Activated T-cell treated with anti-CD3 and anti-CD28 coated beads, Interleukin-2, amount 50 U/mL, for 72 hours (primary cell): ENCODE measurements at places on chromosomes 1 and 21.

- H3K36me3 ChIP-seq = peaks cover 4% of the 10 kb centered on the region
- no peak for DNase-seq
- H3K4me1 ChIP-seq = peaks cover 35% of the 10 kb centered on the region
- H3K4me3 ChIP-seq = no peak overlapping the region
- no peaks in the 10 kb centered on the region for H3K27me3 ChIP-seq
- H3K27ac ChIP-seq = peak overlapping the region; percentile 31
These were observed 50.0 kb downstream of the CD46 start for GRCh38 chr1:207801819-207802218.

DNA sequence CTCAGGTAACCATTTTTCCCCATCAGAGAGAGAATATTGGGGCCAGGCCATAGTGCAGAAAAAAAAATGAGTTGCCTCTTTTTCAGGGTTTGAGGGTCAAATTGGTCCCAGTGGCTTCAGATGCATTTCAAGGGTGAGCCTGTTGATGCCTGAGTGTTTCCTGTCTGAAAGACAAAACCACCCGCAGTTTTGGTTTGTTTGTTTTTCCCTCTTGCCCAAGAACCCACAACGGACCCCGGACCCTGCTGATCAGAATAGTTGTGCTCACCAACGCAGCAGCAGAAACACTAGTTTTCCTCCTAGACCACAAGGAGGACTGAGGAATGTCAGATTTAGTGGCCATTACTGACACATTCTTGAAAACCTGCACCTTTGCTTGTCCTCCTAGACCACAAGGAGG lies 1433.1 kb downstream of the PLA2G4A start:
- H3K36me3 ChIP-seq = peaks cover 9% of the 10 kb centered on the region
- no peak for DNase-seq
- H3K4me1 ChIP-seq = no peaks in the 10 kb centered on the region
- no peak overlapping the region for H3K4me3 ChIP-seq

DNA sequence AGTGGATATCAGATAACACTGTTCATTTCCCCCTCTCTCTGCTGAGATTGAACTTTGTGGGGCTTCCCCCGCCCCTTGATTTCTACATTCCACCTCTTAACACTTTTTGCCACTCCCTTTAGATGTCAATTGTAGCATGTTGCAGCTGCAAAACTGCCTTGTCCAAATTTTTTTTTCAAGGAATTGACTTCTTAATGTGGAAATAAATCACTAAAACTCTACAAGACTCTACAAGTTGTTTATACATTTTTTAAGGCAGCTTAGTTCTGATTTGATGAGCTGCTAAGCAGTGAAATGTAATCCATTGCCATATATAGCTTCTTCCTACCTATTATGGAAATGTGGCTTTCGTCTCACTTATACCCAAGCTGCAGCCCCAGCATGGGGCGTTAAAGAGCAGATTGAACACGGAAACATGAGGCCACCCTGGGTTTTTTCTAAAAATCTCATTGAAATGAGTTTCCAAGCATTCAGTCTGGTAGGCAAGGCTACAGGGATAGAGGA lies 132.2 kb downstream of the SYT2 start:
- no peaks in the 10 kb centered on the region for H3K36me3 ChIP-seq
- H3K27ac ChIP-seq = no peak overlapping the region
- no peaks in the 10 kb centered on the region for H3K4me1 ChIP-seq
- H3K27me3 ChIP-seq = no peaks in the 10 kb centered on the region
- no peak overlapping the region for H3K4me3 ChIP-seq
- no peak for DNase-seq

DNA sequence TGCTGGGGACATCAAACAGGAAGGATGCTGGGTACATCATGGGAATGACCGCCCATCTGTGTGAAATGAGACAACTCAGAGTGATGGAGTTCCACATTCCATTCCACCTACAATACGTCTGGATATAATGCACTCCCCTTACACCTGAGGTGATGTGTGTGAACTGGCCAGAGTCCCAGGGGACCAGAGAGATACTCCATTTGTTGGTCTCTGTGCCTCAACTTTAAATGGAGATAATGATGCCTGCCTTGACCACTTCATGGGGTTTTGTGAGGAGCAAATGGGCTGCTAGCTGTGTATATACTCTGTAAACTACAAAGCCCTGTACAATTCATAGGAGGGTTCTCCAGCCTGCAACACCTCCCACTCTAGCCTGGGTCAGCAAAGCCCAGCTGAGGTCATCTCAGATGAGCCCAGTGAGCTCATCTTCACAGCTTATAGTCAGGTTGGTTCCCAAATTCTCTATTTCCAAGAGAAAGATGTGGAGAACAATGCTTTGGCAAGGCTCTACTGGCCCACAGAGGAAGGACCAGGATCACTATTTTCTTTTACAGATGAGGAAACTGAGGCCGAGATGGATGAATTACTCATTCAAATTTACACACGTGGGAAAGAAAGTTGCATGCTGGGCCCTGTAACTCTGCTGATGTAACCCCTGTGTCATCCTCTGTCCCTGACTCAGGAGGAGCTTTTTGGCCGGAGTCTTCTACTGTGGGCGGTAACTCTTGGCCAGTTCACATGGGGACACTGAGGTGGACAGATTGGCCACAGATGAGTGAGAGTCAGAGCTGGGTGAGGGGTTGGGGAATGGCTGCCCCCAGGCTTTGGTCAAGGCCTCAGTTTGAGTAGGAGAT lies 105.6 kb upstream of the GCLM start:
- no peaks in the 10 kb centered on the region for H3K36me3 ChIP-seq
- peaks cover 34% of the 10 kb centered on the region for H3K4me1 ChIP-seq
- H3K27ac ChIP-seq = peak overlapping the region; percentile 30
- peaks cover 19% of the 10 kb centered on the region for H3K27me3 ChIP-seq

DNA sequence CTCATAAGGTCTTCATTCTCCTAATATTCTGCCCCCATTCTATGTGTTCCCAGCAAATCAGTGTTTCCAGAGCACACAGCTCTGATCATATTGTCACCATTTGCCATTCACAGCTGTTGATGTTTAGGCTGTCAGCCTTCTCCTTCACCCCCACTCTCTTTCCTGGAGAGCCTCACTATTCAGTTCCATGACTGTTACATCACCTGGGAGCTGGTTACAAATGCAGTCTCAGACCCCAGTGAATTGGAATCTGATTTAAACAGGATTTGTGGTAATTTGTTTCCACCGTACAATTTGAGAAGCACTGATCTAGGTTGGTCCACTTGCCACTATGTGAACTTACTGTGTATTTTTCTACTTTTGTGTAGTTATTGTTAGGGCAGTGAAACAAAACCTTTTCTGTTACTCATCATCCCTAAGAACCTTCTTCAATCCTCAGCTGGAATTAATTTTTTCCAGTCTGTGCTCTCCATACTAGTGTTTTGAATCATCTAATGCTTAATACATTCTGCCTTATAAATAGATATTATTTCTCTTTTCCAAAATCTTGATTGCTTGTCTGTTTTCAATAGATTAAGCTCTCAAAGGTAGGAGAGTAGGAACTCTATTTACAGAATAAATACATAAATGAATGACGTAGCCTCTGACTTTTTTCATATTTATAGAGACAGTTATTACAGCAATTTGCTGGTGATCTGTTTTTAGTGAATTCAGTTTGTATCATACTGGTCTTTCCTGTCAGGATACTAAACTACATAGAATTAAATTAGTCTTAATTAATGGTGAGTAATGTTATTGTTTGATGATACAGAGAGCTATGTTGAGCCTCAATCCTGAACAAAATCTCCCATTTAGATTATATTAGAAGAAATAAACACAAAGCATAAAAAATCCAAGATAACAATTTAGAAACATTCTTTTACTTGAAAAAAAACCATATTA lies 8.1 kb downstream of the SNX7 start:
- H3K27ac ChIP-seq = no peak overlapping the region
- H3K4me3 ChIP-seq = no peak overlapping the region
- peaks cover 4% of the 10 kb centered on the region for H3K27me3 ChIP-seq
- H3K36me3 ChIP-seq = no peaks in the 10 kb centered on the region
- no peak for DNase-seq

- H3K27me3 ChIP-seq = peaks cover 17% of the 10 kb centered on the region
- DNase-seq = no peak
- H3K4me3 ChIP-seq = peak overlapping the region; percentile 41
These were observed 4.9 kb upstream of the KIF14 start for GRCh38 chr1:200625381-200625824.

- no peak overlapping the region for H3K4me3 ChIP-seq
- no peak overlapping the region for H3K27ac ChIP-seq
- no peaks in the 10 kb centered on the region for H3K27me3 ChIP-seq
- no peaks in the 10 kb centered on the region for H3K4me1 ChIP-seq
- no peaks in the 10 kb centered on the region for H3K36me3 ChIP-seq
These were observed 484.4 kb upstream of the ZRANB2 start for GRCh38 chr1:71565262-71565661.

- no peak overlapping the region for H3K27ac ChIP-seq
- H3K36me3 ChIP-seq = no peaks in the 10 kb centered on the region
- no peak for DNase-seq
- H3K27me3 ChIP-seq = peaks cover 8% of the 10 kb centered on the region
These were observed 154.8 kb upstream of the RAB4A start for GRCh38 chr1:229116114-229116513.

DNA sequence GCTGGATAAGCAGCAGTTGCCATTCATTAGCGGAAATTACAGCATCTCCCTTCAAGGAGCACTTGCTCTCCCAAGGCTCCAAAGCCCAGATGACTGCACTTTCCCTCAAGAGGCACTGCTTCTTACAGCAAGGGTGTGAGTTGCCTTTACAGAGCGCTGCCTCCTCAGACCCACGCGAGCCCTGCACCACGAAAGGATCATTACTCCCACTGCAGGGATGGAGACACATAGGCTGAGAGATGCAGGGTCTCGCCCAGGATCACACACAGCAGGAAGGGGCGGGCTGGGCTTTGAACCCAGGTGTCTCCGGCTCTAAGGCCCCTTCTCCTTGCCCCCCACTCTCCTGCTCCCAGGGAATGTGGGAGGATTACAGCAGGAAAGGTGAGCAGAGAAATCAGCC lies 405.5 kb downstream of the MATN1 start:
- no peak for DNase-seq
- no peaks in the 10 kb centered on the region for H3K36me3 ChIP-seq
- H3K4me3 ChIP-seq = no peak overlapping the region
- no peaks in the 10 kb centered on the region for H3K4me1 ChIP-seq
- H3K27ac ChIP-seq = no peak overlapping the region
- H3K27me3 ChIP-seq = peaks cover 15% of the 10 kb centered on the region

DNA sequence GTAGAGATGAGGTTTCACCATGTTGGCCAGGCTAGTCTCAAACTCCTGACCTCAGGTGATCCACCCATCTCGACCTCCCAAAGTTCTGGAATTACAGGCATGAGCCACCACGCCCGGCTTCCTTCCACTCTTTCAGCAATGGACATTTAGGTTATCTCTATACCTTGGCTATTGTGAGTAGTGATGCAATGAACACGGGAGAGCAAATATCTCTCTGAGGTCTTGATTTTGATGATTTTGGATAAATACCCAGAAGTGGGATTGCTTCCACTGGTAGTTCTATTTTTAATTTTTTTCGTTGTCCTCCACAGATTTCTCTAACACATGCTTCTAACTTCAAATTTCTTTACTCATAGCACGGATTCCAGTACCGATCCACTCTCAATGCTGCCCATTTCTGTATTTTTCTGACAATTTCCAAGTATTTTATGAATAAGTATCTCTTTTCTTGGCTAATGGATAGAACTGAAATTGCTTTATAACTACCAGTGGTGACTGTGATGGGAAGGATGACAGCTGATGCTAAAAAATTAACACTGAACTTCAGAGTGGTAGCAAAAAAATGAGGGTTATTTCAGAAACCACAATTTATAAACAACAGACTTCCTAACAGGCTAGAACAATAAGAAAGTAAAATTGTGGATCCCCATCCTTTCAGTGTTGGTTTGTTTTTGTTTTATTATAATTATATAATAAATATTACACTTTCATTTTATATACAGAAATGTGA lies 327.5 kb upstream of the RUNX1 start:
- no peak for DNase-seq
- H3K27me3 ChIP-seq = peaks cover 5% of the 10 kb centered on the region
- no peak overlapping the region for H3K27ac ChIP-seq
- H3K4me1 ChIP-seq = peaks cover 6% of the 10 kb centered on the region
- H3K4me3 ChIP-seq = no peak overlapping the region

- H3K27me3 ChIP-seq = peaks cover 31% of the 10 kb centered on the region
- no peak overlapping the region for H3K27ac ChIP-seq
- H3K36me3 ChIP-seq = no peaks in the 10 kb centered on the region
- no peak overlapping the region for H3K4me3 ChIP-seq
- H3K4me1 ChIP-seq = no peaks in the 10 kb centered on the region
These were observed 12.7 kb upstream of the VCAM1 start for GRCh38 chr1:100706856-100707255.

DNA sequence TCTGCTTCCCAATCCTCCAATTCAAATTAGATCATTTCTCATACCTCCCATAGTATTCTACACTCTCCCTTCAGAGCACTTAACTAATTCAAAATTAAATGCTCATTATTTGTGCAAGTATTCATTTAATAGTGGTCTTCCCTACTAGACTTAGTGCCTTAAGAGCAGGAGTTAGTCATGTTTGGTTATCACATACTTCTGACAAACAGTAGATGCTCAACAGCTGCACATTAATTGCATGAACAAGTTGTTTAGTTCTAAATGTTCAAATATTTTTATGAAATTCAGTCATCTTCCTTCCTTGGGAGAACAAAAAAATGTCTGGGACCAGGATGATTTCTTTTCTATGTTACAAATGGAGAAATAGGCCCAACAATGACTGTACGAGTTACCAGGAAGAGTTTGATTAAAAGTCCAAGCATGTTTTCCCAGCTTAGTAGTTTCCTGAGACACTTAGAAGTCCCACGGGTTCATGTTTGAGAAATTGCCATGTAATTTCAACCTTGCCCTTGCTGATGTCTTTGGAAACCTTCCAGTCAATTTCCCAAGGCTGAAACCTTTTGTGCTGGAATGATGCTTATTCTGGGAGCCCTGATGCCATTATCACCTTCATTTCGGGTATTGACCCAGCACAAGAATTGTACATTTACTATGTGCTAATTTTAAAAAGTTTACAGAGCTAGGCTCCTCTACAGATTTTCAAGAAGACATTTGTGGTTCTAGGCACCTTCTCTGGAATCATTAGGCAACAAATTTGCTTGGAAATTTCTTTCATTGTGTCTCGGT lies 437.9 kb upstream of the PLXNA2 start:
- no peak overlapping the region for H3K4me3 ChIP-seq
- peaks cover 6% of the 10 kb centered on the region for H3K27me3 ChIP-seq
- no peak overlapping the region for H3K27ac ChIP-seq
- no peak for DNase-seq
- no peaks in the 10 kb centered on the region for H3K4me1 ChIP-seq

DNA sequence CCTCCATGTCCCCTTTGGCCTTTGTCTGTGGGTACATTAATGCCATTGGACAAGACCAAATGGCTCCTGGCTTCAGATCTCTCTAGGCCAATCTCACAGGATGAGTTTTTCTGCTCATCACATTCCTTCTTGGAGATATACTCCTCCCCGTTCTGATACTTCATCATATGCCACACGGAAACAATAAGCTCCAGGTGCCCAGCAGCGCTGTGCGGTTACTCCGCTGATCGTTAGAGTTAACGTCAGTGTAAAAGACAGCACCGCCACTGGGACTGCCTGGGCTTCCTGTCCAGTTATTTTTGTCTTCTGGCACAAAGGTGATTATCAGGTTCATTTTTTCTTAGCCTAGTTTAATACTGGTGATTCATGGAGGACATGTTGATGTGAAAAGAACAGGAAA lies 22.5 kb downstream of the CACHD1 start:
- H3K27ac ChIP-seq = no peak overlapping the region
- H3K4me3 ChIP-seq = no peak overlapping the region
- no peak for DNase-seq
- H3K4me1 ChIP-seq = peaks cover 15% of the 10 kb centered on the region
- no peaks in the 10 kb centered on the region for H3K27me3 ChIP-seq

- DNase-seq = no peak
- H3K27me3 ChIP-seq = peaks cover 20% of the 10 kb centered on the region
- H3K27ac ChIP-seq = no peak overlapping the region
- no peaks in the 10 kb centered on the region for H3K36me3 ChIP-seq
- no peaks in the 10 kb centered on the region for H3K4me1 ChIP-seq
- no peak overlapping the region for H3K4me3 ChIP-seq
These were observed 34.5 kb downstream of the HMGB4 start for GRCh38 chr1:33898406-33898805.
